ENCODE measurements at places on chromosomes 16 and 17.

GRCh38 chr17:56309897-56310296 is 156.6 kb downstream of the ANKFN1 start:
- DNase-seq, result no peak

- no peak for DNase-seq
These were observed 300.7 kb upstream of the TNRC6C start for GRCh38 chr17:77657839-77658238.

DNA sequence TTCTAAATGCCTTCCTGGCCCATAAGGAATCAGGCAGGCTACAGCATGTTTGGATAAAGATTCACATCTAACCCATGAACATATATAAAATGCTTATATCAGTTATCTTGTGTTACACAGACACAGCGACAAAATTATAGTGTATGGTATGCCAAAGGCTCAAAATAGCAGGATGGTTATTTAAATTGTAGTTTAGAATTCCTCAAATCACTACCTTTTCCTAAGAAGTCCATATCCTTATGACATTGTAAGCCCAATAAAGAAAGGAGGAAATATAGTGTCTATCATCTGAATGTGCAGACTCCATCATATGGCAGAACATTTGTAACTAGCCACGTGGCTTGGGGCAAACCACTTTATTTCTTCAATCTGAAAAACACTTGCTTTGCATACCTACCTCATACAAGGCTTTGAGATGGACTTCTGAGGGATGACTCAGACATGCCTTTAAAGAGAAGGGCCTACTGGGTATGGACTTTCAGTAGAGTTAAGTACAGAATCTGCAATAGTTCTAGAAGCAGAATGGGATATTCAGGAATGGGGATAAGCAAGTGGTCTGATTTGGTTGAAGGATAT is 12.1 kb upstream of the DHX8 start:
- no peak for DNase-seq

DNA sequence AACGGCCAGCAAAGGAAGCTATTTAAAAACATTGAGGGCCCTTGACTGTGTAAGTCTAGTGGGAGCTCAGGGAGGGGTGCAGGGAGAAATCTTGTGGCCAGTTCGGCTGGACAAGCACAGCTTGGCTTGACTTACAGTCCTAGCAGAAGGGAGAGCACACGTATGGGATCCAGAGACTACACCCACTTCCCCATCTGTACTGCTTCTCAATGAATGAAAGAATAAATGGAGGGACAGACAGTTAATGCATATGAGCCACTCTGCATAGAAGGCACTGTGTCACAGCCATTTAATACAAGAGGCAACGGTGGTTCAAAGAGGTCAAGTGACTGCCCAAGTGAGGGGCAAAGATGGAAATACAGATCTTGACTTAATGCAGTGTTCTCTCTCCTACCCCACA is 15.5 kb downstream of the GTF3C1 start:
- no peak for DNase-seq

GRCh38 chr17:75755205-75755901 is 9.6 kb downstream of the GALK1 start:
- no peak for DNase-seq

- DNase-seq, result no peak
These were observed 14.7 kb upstream of the ZNF469 start for GRCh38 chr16:88368036-88368435.

- DNase-seq, result peak; percentile 28
These were observed 10.7 kb upstream of the ZNF19 start for GRCh38 chr16:71499775-71500364.

DNA sequence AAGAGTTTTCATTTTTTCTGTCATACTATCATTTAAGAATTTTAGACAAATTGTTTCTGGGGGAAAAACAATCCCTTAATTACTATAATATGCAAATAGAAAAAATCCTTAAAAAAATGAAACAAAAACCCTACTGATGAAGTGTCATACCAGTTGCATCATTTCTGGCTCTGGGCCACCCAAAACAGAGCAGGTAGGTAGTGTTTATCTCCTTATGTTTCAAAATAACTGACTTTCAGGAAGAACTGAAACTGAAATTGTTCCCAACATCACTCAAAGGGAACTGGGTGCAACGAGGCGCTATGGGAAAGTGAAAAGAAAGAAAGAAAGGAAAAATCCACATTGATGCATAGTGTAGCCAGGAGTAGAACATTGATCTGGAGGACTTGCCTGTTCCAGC is 653.1 kb upstream of the SOX9 start:
- no peak for DNase-seq

DNA sequence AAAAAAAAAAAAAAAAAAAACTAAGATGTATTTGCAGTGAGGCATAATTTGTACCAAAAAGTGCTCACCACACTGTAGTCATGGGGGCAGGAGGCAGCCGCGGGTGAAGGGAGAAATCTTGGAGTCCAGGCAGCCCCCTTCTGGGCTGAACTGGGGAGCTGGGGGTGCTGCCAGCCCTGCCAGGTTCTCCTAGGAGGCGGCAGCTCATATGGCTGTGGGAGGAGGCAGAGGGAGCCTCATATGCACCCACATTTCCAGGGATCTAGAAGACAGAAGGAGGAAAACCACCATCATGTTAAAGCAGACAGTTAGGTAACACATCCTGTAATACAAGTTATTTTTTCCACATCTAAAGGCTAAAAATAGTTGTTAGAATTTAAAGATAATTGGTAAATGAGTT is 16.3 kb downstream of the MAPT start:
- DNase-seq, result no peak

- no peak for DNase-seq
These were observed 234.6 kb downstream of the CPPED1 start for GRCh38 chr16:12569061-12569460.

DNA sequence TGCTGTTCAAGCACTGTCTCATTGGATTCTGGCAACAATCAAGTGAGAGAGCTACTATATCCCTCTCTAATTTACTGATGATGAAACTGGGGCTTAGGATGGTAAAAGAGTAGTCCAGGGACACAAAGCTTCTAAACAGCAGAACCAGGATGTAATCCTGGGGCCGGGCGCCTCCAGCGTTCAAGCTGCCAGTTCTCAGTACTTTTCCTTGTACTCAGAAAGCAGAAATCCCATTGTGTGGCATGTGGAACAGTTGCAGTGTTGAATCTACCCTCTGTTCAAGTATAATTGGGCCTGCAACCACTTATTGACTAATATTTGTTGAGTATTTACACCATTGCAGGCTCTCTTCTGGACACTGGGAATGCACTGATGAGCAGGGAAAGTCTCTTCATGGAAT is 14.5 kb upstream of the CDH13 start:
- no peak for DNase-seq

- DNase-seq, result no peak
These were observed 5.6 kb downstream of the CPNE7 start for GRCh38 chr16:89581045-89581695.

- DNase-seq, result no peak
These were observed 30.2 kb upstream of the PHLPP2 start for GRCh38 chr16:71754652-71755051.

GRCh38 chr16:67968400-67969253 is at the start of gene SLC12A4:
Gene SLC12A4, minus strand, starts transcription at chr16:67968637. Its CDS starts 84 bp downstream, at chr16:67968553.
- DNase-seq, result peak; percentile 69

DNA sequence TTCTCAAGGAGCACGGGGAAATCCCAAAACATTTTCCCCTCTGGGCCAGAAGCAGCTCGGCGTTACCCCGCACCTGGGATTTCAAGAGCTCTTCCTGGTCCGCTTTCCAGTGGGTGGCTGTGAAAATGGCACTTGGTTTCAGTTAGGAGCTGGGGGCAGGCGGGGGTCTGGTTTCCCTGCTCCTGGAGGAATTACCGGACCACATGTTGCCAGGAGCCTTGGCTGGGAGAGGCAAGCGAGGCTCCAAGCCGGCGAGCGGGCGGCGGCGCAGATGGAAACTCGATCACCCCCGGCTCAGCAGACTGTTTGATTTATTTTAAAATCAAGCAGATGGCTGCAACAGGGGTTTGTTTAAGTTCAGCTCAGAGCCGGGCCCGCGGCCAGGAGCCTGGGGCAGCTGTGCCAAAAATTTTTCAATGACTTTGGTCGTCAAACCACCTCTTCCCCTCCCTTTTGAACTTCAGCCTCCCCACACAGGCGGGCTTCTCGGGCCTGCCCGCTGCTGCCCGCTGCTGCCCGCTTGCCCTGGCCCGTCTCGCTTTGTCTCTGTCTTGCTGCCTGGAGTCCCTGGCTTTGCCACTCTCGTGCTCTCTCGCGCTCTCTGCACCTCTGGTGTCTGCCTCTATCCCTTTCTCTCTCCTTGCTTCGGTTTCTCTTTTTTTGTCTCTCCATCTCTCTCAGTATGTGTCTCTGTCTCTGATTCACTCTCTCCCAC is 108.0 kb upstream of the CIBAR2 start:
- DNase-seq, result no peak

GRCh38 chr17:66508896-66509844 is 206.8 kb downstream of the PRKCA start:
- peak; percentile 44 for DNase-seq

DNA sequence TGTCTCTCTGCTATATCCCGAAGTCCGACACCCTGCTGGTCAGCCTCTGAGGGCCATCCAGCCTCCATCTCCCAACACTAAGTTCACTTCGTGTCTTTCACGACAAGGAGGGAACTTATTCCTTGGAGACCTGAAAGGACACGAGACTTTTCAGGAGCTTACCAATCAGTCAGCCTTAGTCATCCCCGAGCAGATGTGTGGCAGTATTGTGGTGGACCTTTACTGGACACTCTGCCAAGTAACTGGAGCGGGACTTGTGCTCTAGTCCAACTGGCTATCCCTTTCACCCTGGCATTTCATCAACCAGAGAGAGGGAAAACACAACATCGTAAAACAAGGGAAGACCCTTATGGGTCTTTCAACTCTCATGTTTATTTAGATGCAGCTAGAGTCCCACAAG is 87.1 kb downstream of the EMP2 start:
- DNase-seq, result no peak

DNA sequence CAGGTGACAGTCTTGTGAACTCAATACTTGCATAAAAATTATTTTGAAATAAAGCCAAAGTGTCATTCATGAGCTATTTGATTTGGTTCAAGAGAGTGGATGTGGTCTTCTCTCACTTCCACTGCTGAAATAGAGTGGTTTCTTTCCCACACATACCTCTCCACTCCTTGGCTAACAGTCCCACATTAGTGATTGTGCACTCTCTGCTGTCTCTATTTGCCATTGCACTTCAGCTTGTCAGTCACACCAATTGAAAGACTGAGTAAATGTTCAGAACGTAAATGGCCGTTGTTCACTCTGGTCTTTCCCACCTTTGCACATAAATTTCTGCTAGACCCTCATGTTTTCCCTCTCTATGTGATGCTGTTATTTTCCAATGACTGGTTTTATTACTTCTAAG is 197.5 kb downstream of the FTO start:
- no peak for DNase-seq

GRCh38 chr16:69847643-69848042 is 85.5 kb downstream of the WWP2 start:
- DNase-seq, result no peak

GRCh38 chr16:4271176-4272113 is 1.4 kb downstream of the TFAP4 start:
- peak; percentile 88 for DNase-seq

GRCh38 chr16:2149630-2150417 is 1.4 kb downstream of the RAB26 start:
- no peak for DNase-seq

DNA sequence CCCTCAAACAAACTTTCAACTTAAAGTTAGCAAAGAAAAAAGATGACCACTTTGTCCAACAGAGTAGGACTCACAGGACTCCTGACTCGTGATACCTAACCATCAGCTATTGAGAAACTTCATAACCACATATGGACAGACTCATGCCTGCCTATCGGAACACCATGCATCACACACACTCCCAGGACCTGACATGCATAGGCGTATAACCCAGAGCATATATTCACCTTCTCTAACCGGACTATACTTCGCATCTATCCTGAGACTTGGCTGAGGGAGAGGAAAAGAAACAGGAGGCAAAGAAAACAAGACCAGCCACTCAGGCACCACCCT is 2.2 kb downstream of the PIP4K2B start:
- DNase-seq, result no peak

DNA sequence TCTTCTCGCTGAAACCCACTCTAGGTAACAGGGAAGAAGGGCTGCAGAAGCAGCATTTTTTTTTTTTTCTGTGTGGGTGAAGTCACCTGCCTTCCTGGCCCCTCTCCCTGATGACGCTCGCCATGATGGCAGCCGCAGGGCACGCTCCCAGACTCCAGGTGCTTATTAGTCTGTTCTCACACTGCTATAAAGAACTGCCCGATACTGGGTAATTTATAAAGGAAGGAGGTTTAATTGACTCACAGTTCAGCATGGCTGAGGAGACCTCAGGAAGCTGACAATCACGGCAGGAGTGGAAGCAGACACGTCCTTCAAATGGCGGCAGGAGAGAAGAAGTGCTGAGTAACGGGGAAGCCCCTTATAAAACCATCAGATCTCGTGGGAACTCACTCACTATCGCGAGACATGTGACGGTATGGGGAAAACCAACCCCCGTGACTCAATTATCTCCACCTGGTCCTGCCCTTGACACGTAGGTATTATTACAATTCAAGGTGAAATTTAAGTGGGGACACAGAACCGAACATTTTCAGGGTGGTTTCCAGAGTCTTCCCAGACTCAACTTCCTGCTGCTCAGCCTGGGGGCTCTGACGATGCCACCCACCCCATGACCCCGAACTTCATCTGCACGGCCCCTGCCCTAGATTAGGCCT is 34.9 kb upstream of the NLRP1 start:
- no peak for DNase-seq

- no peak for DNase-seq
These were observed 63.1 kb downstream of the IKZF3 start for GRCh38 chr17:39801055-39801454.

DNA sequence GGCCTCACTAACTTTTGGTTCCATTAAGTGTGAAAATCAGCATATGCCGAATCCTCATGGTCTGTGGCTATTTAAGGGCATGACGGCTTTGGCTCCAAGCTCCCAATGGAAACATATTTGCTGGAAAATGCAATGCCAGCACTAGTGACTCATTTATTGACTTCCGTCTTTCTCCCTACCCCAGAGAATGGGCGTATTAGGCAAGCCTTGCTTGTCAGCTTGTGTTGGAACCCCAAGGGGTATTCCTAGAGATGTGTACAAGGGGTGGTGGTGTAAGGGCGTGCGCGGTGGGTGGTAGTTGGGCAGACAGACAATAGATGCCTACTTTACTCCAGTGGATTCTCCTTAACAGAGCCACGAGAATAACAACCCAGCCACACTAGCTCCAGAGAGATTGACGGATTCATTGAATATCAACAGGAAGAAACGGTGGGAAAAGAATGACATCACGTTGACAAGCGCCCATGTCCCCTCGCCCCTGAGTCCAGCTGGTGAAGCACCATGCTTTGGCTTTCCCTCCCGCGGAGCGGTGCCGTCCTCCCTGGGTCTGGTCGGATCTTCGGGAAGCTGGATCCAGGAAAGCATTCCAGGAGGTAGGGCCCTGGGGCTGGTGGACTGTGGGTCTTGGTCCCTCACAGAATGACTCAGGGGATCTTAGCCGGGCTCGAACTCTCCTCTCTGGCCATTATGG is 10.3 kb downstream of the CD300LB start:
- DNase-seq, result no peak

- DNase-seq, result no peak
These were observed 16.4 kb upstream of the METRNL start for GRCh38 chr17:83062818-83063671.

Measured in stimulated activated CD4-positive, alpha-beta T cell treated with anti-CD3 and anti-CD28 coated beads, Interleukin-2, amount 100 ng/mL, for 4 hours (primary cell).